ENCODE measurements at places on chromosomes 7 and 10.
A peak's percentile ranks its signal among the peaks of the same experiment; 100 is the strongest.

DNA sequence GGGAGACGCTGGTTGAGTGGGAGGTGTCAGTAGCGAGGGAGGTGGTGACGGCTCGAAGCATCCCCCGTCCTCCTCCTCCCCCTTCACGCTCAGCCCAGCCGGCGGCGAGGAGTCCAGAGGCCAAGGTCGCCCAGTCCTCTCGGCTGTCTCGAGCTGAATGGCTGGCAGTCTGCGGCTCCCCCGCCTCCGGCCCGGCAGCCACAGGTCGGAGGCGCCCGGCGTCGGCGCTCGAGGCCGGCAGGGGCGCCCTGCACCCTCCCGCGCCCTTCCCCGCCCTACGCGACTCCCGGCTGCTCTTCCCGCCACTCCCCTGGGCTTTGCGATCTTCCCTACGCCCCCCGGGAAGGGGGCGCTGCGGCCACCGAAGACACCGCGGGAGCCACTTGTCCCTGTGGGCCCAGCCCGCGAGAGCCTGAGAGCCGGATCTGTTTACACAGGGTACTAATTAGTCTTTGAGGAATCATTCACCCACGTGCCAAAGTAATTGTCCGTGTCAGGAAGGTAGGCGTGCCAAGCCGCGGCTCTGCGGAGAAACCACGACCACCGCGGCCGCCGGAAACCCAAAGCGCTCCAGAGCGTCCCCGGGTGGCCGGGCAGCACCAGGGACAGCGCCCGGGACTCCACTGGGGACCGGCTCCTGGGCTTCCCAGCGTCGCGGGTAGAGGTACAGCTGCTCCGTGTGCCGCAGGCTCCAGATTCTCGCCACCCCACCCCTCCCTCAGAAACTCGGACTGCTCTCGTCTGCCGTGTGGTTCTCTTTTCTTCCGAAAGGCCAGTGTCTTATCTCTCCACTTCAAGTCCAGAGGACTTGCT is at the start of gene NXPH1:
NXPH1 (plus strand) TSS at position 133 of the 813 bp plus-strand sequence.
- peak; percentile 83 for DNase-seq

DNA sequence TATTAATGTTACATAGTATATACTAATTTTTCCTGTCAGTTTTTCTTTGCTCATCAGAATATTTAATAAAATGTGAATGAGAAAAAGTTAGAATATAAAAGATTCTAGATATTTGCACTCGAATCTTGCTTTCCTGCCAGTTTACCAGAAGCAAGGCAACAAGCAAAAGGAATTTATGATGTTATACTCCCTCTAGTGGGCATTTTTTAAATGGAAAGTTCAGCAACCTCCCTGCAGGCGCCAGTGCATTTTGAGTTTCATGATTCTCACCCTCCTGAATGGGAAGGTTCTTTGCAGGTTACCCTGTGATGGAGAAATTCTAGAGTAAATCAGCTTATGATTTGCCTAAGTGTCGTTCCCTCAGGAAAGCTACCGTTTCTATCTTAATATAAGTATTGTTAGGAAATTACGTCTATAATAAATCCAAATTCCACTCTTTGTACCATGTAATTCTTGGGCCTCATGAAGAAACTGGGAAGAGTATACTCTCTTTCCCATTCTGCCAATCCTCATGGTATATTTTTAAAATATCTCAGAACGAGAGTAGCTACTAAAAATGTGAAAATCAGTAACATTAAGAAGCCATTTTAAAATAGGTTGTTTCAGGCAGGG is 350.0 kb downstream of the CRPPA start:
- DNase-seq: peak; percentile 82

GRCh38 chr7:116528008-116528789 is 3.4 kb downstream of the CAV1 start:
- DNase-seq: no peak

DNA sequence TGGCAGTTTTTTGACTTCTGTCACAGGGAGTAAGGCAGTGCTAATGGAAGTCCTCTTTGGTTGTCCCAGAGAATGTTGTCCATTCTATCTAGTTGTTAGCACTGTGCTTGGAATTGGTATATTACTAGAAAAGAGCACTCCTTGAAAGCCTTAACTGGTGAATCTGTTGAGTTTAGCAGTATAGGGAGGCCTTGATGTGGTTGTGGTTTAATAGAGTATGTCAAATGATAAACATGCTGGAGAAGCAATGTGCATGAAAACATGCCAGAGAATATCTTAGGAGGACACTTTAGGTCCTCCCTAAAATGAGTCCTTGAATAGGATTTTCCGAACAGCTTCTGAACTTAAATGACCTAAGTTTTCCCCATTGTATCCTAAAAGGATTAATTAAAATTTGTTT is 98.6 kb downstream of the BTRC start:
- no peak for DNase-seq

- DNase-seq: no peak
These were observed 84.1 kb downstream of the PTPRE start for GRCh38 chr10:127990846-127991542.

DNA sequence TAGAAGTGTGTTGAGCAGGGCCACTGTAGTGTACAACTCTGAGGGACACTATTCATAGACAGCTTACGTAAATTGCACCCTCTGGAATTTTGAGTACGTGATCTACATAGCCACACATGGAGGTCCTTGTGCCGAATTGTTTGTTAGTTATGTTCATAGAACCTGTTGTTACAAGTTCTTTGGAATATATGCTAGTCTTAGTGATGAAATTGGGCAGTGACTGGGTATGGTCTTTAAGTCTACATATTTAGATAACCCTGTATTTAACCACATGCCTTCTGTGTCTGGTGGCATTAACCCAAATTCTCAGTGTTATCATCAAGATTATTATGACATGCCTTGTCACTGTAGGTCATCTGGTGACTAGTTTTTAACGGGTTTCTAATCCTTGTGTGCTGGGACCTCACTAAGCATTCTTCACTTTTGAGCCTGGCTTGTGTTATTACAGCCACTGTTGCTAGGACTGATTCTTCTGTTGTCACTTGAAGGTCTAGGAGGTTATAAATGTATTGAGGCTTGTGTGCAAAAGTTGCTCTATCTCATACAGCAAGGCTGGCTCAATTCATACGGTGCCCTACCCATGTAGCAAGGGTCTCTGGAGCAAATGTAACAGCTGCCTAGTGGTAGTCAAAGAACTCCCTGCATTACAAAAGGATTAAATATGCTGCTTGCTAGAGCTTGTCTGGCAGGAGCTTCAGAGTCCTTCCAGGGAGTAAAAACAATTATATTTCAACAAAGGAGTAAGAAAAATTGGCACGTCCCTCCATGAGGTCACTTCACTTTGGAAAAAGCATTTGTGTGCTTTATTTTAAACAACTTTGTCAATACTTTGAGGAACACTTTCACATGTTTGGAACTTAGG is 65.4 kb downstream of the CDK14 start:
- DNase-seq: peak; percentile 50

DNA sequence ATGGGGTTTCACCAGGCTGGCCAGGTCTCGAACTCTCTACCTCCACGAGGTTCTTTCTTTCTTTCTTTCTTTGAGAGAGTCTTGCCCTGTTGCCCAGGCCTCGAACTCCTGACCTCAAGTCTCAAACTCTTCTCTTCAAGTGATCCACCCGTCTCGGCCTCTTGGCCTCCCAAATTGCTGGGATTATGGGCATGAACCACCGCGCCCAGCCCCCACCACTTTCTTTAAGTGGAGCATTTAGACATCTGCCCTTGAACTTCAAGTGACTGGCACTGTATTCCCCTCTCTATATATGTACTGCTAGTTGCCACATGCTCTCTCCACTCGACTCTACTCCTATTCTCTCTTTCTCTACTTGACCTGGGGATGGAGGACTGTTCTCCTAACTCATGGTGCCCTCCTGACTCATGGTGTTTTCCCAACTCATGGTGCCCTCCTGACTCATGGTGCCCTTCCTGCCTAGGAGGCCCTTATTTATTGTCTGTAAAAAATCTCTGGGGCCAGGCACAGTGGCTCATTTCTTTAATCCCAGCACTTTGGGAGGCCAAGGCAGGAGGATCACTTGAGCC is 19.3 kb upstream of the ACHE start:
- no peak for DNase-seq

DNA sequence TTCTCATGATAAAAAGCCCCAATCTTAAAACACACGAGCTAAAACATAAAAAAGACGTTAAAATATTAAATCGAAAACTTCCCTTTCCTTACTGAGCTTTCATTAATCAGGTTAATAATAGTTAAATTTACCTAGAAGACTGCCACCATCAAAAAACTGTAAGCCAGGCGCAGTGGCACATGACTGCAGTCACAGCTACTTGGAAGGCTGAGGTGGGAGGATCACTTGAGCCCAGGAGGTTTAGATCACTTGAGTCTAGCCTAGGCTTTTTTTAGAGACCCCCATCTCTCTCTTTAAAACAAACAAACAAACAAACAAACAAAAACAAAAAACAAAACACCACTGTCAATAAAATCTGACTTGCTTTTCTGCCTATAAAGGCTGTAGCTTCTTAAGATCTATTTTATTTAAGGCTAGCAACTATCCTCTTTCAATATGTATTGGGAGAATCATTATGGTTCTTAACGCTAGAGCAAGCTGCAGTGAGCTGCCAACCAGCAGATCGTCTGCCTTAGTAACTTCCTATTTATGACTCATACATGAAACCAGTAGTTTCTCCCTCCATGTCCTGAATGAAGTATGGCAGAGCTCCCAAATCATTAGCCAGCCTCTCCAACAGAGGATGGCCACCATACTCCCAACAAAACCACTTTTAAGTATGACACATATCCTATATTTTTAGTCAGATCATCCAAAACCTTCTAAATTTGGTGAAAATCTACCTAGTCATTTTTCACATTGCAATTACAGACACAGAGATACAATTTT is 163.7 kb downstream of the SRPK2 start:
- no peak for DNase-seq

- DNase-seq: no peak
These were observed 11.3 kb downstream of the NOD1 start for GRCh38 chr7:30467271-30467670.

GRCh38 chr7:150379441-150380379 is 580 bp downstream of the ZNF775 start:
- DNase-seq: no peak

- DNase-seq: no peak
These were observed 609.6 kb downstream of the PARD3 start for GRCh38 chr10:34205452-34205851.

DNA sequence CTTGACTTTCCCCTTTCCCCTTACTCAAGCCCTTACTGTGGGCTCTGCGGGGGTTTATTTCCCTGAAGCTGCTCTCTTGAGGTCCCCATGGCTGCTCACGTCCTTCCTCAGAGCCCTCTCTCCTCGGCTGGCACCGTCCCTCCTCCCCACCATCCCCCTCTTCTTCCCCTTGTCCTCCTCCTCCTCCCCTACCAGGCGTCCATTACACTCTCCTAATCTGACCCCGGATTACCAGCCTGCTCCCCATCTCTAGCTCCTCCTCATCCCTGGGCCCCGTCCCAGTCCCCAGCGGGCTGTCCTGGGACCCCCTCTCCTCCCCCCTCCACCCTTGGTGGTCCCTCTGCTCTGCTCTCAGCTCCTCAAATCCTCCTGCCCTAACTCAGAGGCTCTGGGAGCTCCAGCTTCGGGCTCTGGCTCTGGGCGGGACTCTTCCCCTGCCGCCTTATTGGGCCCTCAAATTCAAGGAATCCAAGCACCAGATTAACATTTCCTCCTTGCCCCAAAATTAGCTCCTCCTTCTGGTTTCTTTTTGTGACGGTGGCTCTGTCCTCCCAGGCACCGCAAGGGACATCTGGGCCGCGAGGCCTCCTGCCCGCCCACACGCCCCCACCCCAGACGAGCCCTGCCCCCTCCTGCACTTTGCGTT is 48.5 kb upstream of the LEP start:
- peak; percentile 85 for DNase-seq

DNA sequence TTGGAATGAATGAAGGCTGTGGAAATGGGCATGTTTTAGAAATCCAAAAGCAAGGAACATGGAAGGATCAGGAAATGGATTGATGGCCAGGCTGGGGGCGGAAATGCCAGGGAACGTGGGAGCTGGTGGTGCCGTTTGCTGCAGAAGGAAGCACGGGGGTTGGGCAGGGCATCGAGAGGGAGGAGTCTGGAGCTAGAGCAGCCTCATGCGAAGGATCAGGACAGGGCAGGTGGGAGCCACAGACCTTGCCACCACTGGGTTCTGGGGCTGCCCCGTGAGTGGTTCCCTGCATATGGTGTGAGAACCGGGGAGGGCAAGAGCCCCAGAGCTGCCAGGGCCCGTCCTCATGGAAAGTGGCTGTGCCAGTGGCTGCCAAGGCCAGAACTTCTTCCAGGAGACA is 193.8 kb upstream of the ZNF32 start:
- DNase-seq: no peak

DNA sequence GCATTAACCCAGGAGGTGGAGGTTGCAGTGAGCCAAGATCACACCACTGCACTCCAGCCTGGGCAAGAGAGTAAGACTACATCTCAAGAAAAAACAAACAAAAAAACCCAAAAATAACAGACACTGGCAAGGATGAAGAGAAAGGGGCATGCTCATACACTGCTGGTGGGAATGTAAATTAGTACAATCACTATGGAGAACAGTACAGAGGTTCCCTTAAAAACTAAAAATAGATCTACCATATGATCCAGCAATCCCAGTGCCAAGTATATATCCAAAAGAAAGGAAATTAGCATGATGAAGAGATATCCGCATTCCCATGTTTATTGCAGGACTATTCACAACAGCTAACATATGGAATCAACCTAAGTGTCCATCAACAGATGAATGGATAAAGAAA is 66.4 kb upstream of the PLA2G12B start:
- DNase-seq: no peak

GRCh38 chr7:8084836-8085235 is 116.2 kb downstream of the GLCCI1 start:
- peak; percentile 26 for DNase-seq

DNA sequence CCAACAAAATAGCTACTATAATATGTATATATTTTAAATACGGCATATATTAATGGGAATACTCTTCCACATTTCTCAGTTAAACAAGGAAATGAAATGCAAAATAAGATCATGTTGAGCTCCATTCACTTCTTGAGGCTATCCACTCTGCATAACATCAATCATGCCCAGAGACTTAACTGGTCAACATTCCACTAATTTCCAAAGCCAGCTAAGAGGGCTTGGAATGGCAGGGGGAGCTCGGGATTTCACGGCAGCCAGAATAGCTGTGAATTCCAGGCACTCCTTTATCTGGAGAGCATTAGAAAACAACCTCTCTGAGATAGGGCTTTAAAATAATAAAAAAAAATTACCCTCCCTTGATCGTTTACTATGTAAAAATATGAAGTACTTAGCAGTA is 194.9 kb upstream of the CDCA7L start:
- peak; percentile 73 for DNase-seq

- DNase-seq: peak; percentile 78
These were observed 80.5 kb upstream of the RNF32 start for GRCh38 chr7:156560075-156560474.

DNA sequence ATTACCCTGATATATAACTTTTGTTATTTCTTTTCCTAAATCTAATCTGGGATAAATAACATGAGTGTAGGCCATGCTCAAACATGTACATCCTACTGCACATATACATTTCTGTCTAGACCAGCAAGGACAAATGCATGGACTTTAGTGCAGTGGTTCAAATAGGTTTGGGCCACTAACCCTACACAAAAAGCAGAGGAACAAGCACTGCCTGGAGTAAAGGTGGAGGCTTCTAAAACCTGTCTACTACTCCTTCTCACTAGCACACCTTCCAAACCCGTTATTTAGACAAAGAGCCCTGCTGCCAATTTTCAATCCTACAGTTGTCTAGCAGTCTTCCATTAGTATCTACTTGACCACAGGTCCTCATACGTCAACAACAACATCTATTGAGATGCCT is 34.8 kb downstream of the SGCE start:
- DNase-seq: no peak
